ENCODE measurements at places on chromosomes 4 and X.
A peak's percentile ranks its signal among the peaks of the same experiment; 100 is the strongest.

DNA sequence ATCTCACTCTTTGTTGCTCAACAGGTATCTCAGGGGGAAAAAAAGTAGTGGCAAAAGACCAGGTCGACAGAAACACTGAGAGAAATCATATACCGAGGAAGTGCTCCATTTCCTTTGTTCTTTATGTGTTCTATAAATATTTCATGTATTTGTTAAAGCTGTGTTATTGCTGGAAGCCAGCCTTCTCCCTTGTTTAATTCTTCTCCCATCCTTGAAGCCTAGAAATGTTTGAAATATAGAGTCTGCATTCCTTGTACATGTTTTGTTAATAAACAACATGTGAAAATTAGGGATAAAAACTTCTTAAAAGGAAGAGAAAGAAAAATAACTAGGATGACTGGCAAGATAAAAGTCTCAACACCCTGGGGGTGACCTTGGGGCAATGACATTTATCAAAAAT lies 186.2 kb downstream of the ANKRD50 start:
- no peak for DNase-seq

GRCh38 chrX:66892004-66892403 lies 253.1 kb upstream of the EDA2R start:
- DNase-seq: no peak

DNA sequence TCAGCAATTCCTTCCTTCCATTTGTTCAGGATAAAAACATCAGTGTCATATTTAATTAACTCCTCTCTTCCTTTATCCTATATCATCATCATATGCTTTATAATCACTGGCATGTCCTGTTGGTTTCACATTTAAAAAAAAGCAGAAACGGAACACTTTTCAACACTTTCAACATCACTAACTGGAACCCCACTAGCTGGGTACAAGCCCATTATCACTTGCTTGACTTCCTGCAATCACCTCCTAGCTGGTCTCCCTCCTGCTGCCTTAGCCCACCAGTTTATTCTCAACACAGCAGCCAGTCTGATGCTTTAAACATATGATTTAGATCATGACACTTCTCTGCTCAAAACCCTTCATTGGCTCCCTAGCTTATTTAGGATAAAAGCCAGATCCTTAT lies 116.4 kb upstream of the LSM6 start:
- DNase-seq: no peak

DNA sequence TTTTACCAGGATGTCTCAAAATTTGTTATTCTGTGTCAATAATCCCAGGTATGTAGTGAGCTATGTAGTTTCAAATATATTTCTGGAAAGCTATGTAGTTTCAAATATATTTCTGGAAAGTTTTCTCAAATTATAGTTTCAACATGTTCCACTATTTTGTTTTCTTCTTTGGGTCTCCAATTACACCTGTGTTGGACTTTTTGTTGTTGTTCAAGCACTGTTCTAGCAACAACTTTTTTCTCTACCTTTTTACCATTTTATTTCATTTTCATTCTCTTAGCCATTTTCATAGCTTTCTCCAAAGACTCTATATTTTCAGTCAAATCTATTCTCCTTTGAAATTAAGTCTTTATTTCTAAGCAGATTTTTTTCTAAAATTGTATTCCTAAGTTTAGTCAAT lies 88.4 kb downstream of the LCORL start:
- DNase-seq: no peak

DNA sequence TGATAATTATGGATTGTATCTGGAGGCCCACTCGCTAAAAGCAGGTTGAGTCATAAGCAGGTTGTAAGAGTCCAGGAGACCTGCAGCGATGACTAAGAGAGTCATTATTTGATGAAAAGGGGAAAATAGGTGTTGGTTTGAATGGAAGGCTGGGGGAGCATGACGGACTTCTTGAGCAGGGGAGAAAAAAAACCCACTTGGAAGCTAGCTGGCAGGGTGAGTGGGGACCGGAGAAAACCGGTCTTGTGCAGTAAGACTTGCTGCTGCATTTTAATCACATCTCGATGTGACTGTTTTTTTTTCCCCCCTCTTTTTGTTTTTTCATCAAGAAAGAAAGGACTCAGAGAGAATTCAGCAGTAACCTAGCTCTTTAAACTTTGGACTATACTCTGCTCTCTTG lies 90.0 kb downstream of the IGSF1 start:
- no peak for DNase-seq

- DNase-seq: no peak
These were observed 553 bp downstream of the SEPTIN6 start for GRCh38 chrX:119692191-119693039.

GRCh38 chrX:153971124-153971449 lies 531 bp downstream of the HCFC1 start:
- DNase-seq: peak; percentile 87

DNA sequence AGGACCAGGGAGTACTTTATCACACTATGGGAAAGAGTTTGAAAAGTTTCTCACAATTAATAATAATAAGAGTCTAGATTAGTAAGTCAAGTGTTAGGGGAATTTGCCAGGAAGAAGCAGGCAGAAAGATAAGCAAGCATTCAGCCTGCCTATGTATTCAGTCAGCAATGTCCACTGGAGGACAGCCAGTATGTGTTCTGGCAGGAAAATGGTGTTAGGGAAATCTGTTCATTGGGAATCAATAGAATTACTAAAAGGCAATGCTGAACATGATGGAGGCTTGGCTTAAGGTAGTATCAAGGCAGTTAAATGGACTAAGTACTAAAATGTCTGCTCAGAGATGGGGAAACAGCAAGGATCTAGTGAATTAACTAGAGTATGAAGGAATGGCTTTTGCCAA lies 221.2 kb downstream of the PPP4R3C start:
- DNase-seq: no peak

DNA sequence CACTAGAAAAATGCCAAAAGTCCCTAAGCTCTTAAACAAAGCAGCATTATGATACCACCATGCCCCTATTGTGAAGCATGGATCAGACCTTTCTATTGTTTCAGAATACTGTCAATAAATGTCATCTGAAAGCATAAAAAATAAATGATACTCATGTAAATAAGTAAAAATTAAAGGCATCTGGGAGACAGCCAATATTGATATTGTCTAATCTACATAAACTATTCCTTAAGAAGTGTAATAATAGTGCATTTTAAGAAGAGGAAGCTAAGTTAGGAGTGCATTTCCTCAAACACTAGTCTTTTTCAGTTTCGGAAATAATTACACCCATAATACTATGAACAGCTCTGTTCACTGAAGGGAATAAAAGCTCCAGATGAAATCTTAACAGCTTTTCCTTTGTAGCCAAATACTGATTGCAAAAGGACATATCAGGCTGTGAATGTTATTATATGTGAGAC lies 181.6 kb downstream of the SPOCK3 start:
- no peak for DNase-seq

GRCh38 chrX:140057001-140057411 lies 91.7 kb upstream of the CXorf66 start:
- DNase-seq: peak; percentile 4

GRCh38 chr4:125191232-125191631 lies 123.5 kb upstream of the FAT4 start:
- DNase-seq: no peak

DNA sequence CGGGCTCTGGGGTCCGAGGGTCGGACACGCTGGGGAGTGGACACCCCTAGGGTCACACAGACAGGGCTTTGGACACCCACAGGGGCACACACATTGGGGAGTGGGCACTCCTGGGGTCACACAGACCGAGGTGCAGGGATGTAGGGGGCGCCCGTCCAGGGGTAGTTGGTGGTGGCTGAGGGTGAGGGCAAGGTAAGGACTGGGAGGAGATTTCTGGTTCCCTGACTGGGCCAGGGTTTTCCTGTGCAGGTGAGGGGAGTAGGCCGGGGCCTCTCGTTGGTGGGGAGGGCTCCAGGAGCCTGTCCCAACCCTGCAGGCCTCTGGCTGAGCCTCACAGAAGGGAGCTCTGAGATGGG lies 21.9 kb upstream of the WDR45 start:
- DNase-seq: no peak

All from activated T-helper 1 cell treated with anti-CD3 and anti-CD28 coated beads, Interleukin-2, amount 50 U/mL, for 16 hours (primary cell).